D341Med (cell line): ENCODE measurements at places on chromosomes 3 and 15.

DNA sequence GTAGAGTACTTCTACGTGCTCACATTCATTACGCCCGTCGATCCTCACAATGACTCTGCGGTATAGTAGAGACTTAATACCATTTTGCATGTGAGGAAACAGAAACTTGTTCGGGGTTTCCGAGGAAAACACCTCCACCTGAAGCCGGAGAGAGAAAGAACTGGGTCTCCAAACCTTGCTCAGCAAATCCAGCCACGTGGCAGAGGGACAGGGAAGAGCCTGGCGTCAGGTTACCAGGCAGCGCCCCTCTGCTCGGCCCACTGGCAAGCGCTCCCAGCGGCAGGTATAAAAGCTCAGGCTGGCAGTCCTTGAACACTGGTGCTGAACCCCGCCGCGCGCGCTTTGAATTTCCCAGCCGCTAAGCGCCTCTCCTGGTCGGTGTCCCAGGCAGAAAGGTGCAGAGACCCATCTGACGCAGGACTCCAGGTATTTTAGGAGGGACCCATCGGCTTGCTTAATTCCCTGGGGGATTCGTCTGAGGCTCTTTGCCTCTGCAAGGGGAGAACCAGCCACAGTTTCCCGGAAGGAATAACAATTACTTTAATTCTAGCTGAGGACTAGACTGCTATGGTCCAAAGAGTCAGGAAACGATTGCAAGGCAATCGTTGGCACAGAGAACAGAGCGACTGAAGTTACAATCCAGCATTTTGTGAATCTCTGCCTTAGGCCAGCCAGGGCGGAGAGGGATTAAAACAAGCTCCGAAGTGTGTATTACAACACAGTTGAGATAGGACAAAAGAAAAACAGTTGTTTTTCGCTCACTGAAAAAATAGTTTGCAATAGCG is at the start of gene C2CD4A:
Gene C2CD4A, plus strand, starts transcription at position 315 of the 785 bp plus-strand sequence. CDS start 637 bp downstream, outside the sequence.
- DNase-seq: peak; percentile 73

DNA sequence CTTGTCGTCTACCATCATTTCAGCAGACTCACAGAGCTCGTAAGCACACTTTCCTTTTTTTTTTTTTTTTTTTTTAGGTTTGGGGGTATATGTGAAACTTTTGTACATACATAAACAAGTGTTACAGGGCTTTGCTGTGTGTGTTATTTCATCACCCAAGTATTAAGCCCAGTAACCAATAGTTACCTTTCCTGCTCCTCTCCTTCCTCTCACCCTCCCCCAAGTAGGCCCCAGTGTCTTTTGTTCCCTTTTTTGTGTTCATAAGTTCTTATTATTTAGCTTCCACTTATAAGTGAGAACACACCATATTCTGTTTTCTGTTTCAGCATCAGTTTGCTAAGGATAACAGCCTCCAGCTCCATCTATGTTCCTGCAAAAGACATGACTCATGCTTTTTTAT is 746.8 kb downstream of the GRM7 start:
- DNase-seq: no peak

GRCh38 chr3:143081844-143082778 is 37.5 kb upstream of the CHST2 start:
- no peak for DNase-seq

- DNase-seq: no peak
Observed at GRCh38 chr3:14706096-14706495, 31.2 kb downstream of the C3orf20 start.

GRCh38 chr3:124759666-124760401 is 29.6 kb downstream of the UMPS start:
- DNase-seq: no peak

DNA sequence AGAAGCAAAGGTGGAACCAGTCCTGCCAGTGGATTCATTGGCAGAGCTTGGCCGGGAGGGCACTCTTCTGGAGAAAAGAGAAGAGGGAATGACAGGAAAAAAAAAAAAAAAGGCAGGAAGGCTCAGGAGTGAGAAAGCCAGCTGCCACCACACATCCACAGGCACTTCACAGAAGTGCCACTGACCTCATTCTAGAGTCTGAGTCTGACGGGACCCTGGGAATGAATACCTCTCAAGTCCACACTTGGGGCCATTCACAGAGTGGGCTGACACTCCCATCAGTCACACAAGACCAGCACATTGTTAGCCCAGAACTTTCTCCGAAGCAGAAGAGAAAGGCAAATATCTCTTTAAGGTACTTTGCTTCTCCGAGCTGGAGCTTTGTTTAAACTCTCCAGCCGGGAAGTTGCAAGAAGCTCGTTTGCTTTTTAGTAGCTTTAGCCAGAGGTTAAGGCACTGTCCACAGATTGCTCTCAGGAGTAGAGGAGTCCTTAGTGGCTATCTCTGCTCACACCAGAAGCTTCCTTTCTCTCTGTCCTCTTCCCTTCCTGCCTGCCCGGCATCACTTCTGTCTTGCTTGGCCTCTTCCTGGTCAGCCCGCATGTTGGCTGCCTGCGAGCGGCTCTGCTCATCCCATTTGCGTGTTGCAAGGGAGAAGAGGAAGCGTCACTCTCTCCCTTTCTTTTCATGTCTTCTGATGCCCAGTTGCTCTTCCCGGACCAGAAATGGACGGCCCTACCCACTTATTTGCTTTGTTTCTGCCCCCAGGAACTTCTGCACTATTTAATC is 53.8 kb downstream of the CMTM6 start:
- no peak for DNase-seq

GRCh38 chr15:24761704-24762302 is 86.2 kb downstream of the NPAP1 start:
- DNase-seq: no peak

GRCh38 chr15:33354411-33354810 is 43.6 kb downstream of the RYR3 start:
- no peak for DNase-seq

DNA sequence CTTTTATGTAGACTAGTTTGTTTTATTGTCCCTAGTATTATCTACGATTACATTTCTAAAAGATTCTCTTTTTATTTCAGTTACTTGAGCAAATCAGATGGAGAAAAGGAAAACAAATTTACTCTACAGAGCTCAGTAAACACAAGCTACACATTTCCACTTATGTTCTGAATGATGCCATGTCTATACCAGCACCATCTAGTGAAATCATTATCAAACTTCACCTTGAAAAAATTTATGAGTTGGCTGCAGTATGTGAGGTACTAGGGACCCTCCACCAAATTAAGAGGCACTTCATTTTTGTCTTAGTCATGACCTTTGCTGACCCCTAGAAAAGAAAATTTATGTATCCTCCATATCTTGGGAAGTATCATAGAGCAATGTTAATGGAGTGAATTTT is 827.4 kb downstream of the SI start:
- DNase-seq: no peak

DNA sequence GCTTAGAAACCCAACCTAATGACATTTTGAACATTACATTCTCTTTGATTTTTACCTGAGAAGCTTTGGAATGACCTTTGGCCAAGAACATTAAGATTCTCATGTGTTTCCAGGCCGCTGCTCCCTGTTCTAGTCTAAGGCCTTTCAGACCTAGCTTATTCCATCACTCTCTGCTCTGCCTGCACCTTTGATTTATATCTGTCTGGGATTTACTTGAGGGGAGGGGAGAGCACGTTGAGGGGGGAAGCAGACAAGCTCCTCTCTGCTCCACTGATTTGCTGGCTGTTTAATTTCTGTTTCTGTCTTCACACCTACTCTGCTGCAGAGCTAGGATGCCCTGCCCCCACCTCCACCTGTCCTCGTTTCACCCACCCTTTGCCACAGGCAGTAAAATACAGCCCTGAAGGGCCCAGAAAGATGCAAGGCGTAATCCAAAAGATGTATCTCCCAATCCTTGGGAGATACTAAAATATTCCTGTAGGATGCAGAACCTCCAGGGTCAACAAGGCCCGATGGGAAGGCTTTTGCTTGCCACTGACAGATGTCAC is 429.8 kb downstream of the EPHB1 start:
- no peak for DNase-seq

GRCh38 chr3:37812499-37812896 is 49.2 kb upstream of the CTDSPL start:
- DNase-seq: no peak

- no peak for DNase-seq
Observed at GRCh38 chr3:121545049-121545573, 677 bp downstream of the POLQ start.

- no peak for DNase-seq
Observed at GRCh38 chr3:171453180-171453886, 6.9 kb downstream of the TNIK start.

GRCh38 chr3:48993834-48994233 is 3.8 kb downstream of the P4HTM start:
- DNase-seq: no peak

DNA sequence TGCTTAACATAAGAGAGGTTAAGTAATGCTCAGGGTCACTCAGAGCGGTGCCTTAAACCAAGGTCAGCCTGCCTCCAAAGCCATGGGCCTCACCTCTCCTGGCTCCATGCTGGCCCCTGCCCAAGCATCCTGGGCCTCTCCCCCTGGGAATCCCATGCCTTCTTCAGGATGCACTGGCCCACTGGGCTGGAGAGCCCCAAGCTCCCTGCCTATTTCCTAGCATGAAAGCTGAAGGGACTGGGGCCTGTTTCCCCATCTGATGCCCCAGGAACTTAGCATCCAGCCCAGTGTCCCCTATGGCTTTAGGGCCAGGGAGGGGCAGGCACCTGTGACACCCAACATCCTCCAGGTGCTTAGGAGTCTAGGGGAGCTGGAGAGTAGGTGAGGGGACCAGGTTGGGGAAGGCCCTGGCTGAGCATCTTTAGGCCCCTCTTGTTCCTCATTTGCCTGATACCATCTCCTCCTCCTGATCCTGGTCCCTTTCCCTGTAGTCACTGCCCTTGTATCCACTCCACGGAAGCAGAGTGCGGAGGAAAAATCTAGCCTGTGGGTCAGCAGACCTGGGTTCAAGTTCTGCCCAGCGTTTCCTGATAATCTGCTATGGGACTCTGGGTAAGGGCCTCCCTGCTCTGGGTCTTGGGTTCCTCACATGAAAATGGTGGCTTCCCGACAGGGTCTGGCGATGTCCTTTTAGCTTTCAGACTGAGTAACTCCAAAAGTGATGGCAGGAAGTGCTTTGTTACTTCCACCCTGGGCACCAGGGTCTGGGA is 28.6 kb downstream of the EHD4 start:
- DNase-seq: no peak

DNA sequence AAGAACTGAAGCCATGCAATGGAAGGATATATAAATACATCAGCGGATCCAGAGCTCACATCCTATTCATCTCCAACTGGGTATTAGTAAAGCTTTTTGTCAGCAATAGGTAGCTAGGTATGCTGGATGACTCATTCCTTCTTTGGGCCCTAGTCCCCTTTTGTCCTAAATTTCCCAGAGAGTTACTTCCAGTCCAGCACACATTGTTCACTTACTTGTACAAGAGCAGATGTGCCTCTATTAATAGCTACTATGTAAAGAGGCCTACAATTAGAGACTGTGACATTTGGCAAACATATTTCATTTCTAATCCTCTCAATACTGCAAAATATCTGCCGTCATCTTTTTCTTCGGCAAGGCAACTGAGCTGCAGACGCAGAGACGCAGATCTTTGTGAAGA is 1.7 kb upstream of the SLC4A7 start:
- DNase-seq: no peak

- DNase-seq: no peak
Observed at GRCh38 chr3:128182656-128183055, 29.4 kb downstream of the EEFSEC start.

GRCh38 chr3:4512895-4513616 is 19.9 kb downstream of the ITPR1 start:
- no peak for DNase-seq

- no peak for DNase-seq
Observed at GRCh38 chr3:182136008-182136910, 424.5 kb downstream of the SOX2 start.

GRCh38 chr3:72673011-72673771 is 175.1 kb downstream of the SHQ1 start:
- no peak for DNase-seq

DNA sequence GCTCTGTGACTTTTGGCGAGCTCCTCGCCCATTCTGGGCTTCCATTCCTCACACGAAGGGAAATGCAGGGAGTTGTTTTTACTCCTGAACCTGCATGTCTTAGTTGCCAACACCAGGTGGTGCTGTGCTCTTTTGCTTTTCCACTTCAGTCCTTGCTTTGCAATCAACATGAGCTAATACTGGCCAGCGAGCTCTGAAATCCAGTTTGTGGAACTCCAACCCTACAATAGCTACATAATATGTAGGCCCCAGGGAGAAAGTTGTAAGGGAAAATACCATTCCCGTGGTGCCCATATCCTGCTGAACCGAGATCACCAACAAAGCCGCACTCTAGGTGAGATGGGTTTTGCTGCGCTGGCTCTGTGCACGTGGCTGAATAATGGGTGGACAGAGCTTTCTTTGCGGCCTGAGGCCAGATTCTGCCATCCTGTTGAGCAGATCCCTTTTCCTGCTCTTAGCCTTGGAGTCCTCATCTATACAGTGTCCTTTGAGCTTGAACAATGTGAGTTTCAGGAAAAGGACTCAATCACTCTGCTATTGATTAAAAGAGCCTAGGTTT is 25.0 kb downstream of the LSM3 start:
- DNase-seq: peak; percentile 80

DNA sequence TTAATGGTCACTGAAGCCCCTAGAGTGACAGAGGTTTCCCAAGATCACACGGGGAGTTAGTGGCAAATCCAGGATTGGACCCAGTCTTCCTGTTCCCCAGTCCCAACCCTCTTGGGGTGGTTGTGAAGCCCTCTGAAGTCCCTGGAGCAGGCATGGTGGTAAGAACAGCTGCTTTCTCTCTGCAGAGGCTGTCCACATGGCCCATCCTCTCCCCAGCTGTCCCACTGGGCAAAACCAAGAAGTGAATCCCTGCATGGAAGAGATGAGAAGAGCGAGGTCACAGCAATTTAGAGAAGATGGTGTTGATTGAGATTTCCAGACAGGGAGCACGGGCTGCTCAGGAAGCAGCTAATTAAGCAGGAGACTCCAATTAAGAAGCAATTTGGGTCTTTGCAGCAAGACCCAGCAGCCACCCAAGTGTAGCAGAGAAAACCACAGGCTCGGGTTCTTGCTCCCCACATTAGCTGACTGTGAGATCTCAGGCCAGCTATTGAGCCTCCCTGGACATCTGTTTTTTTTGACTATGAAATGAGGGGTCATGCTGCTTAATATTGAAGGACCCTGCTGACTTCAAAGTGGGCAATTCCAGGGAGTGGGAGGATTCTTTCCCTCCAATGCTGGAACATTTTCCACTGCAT is 14.8 kb upstream of the HDAC11 start:
- no peak for DNase-seq
